ENCODE measurements at places on chromosomes 1 and 21.
A peak's percentile ranks its signal among the peaks of the same experiment; 100 is the strongest.

- DNase-seq, result peak; percentile 89
Observed at GRCh38 chr1:31939484-31940329, 1.5 kb upstream of the PTP4A2 start.

DNA sequence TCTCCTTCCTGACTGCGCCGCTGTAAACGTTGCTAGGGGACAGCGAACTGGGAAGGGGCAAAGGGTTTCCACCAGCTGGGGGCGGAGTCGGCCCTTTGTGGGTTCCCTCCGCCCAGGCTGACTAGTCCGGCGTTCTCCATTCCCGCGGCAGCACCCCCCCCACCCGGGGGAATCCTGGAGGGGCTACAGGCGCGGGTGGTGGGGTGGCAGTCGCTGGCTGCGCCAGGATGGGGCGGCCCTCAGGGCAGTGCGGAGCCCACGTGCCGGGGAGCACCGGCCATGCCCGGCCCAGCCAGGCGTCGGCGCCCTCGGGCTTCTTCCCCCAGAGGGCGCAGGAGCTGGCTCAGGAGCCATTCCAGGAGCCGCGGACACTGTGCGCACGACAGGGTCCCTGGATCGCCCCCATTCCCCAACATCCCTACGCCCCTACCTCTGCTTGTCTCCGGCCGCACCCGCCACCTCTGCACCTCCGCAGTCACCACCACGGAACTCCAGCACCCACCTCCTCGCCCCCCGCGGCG is 476 bp downstream of the BATF3 start:
- no peak for DNase-seq

- no peak for DNase-seq
Observed at GRCh38 chr1:39331647-39332046, 127.2 kb downstream of the MACF1 start.

GRCh38 chr1:12059722-12060464 is 3.2 kb upstream of the TNFRSF8 start:
- no peak for DNase-seq

GRCh38 chr1:30525631-30525970 is 197.8 kb downstream of the MATN1 start:
- no peak for DNase-seq

- DNase-seq, result no peak
Observed at GRCh38 chr1:201888282-201889089, at the start of gene SHISA4. SHISA4 (plus strand) TSS chr1:201888898; CDS start chr1:201888995, 97 bp downstream.

- DNase-seq, result no peak
Observed at GRCh38 chr21:16318651-16319300, 589.0 kb downstream of the USP25 start.

DNA sequence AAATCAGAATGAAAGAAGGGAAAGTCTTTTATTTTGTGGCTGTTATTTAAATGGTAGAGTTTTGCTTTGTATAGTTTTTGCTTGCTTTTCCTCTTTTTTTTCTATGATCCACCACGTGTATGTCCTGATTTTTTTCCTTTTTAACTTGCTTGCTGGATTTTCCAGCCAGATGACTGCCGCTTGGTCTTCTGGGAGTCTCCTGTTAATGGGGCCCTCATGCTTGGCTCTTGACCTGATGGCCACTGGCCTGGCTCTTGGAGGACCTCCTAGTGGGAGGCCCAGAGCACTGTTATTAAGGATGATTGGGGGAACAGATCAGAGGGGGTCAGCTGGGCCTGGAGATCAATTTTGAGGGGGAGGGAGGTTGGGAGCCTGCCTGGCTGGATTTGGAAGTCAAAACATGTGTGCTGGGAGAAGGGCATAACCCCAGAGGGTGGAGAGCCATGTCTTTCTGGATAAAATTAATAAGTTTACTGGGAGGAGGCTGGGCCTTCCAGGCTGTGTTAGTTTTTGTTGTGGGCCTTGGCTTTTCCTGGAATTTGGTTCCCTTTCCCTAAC is 1.2 kb downstream of the FGGY start:
- no peak for DNase-seq

DNA sequence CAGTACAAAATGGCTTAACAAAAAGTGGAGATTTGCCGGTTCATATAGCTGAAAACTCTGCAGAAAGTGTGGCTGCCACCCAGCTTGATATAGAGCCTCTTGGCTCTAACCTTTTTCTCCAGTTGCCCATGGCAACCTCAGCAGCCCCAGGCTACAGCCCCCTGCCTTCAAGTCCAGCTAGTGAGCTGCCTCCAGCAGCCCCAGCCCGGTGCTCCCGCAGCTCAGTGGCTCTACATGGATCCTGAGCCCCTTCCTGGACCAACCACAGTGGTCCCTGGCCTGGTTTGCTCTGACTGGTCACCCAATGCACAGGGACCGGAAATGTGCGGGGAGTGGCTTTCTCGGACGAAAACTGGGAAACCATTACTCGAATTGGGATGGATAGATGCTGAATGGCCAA is 13.3 kb upstream of the ATF3 start:
- no peak for DNase-seq

- no peak for DNase-seq
Observed at GRCh38 chr1:213719462-213719861, 268.3 kb upstream of the PROX1 start.

DNA sequence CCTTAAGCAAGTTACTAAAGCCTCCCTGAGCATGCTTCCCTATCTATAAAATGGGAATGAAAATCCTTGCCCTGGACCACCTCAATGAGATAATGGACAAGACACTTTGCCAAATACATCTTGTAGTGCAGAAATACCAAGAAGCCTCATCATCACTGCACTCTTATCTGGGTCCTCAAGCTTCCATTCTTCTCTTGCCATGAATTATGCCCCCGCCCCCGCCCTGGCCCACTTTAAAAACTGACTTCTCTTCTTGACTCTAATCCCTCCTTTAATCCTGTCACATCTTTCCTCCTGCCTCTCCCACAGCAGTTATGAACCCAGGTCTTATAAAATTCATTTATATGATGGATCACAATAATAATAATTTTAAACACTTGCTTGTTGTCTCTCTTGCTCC is 14.8 kb downstream of the ARHGEF11 start:
- no peak for DNase-seq

DNA sequence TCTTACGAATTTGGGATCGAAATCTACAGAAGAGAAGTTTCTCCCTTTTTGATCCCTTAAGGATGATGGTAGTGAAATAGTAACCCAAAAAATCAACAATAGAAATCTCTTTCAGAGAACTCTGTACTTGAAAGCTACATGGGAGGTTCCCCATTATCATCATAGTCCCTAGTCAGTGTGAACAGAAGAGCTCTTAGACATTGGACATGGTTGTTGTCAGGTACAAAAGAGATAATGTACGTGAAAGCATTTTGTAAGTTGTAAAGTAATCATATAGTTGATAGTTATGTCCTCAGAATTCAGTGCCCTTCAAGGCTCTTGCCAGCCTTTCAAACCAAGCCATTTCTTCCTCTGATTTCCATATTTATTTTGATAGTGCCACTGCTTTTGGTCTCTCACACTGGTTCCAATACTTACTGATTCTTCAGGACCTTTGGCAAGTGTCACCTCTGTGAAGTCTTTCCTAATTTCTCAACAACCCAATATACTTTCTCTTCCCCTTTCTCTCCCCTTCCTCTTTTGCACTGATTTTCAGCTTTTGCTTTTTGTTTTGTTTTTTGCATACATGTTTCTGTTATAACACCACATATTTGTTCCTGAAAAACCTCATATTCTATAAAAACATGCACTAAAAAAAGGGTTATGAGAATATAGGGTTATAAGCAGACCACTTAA is 22.4 kb downstream of the VPS45 start:
- DNase-seq, result no peak

DNA sequence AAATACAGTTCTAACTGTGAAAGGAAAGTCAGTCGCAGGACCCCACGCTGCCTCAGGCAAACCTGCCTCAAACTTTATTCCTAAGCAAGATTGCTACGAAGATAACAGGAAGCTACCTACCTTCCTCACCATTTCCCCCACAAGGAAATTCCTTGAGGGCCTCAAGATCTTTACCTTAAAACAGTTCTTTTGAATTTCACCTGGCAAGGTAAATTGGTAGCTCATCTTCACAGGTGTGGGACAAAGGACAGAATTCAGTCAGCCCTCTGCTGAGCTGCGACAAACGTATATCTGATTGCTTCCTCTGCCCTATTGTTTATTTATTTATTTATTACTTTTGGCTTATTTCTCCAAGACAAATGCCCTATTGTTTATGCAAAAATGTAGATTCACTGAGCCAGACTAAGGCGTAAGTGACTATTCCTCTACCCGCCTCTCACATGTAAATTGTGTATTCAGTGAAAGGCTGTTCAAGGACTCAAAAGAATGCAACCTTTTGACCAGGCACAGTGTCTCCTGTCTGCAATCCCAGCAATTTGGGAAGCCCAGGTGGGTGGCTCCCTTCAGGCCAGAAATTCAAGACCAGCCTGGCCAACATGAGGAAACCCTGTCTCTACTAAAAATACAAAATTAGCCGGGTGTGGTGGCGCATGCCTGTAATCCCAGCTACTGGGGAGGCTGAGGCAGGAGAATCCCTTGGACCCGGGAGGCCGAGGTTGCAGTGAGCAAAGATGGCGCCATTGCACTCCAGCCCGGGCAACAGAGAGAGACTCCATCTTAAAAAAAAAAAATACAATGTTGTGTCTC is 17.3 kb upstream of the PKNOX1 start:
- no peak for DNase-seq

DNA sequence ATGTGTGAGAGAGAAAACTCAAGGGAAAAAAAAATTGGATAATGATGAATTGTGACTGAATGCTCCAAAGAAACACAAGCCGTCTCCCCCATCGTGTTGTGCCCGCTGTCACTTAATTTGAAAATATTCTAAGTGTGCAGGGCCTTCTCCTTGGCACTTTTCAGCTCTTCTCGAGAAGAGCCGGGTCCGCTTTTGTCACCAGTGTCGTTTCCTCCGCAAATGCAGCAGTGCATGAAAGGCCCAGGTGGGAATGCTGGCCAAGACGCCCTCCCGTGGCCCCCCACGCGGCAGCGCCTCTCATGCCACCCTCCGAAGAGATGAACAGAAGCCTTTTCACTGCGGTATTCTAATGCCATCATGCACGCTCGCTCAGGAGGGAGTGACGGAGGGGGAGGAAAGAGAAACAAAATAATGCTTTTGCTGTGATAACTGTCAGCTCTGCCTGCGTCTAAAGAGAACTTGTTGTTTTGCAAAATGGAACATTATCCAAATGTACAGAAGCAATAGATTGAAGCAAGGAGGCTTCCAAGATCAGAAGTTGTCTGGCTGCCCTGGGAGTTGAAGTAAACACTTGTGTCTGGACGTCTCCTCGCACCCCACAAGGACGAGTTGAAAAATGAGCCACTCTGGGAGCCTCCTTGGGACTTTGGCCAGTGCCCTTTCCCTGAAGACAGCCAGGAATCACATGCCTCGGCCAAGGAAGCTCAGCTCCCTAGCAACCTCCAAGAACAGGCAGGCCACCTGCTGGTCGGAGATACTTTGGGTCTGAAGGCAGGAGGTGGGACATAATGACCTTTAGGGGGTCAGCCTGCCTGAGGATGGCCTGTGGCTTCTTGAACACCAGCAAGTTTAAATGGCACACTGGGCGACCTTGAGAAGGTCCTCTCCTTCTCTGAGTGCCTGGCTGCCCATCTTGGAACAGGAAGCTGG is 166.1 kb upstream of the ZC3H12A start:
- no peak for DNase-seq

GRCh38 chr21:18772404-18772803 is 368.8 kb upstream of the TMPRSS15 start:
- no peak for DNase-seq

Measured in GM12864 (cell line).